Smooth muscle cell of trachea (primary cell): ENCODE measurements at places on chromosomes 12 and 14. TPM values are rescaled to one million over a fixed set of nuclear protein-coding genes. Genes with fewer than 3 reads are reported as not detected.

NAV3 gene
- total RNA-seq, result 41.2 and 48.0 TPM in 2 replicates

MAP1LC3B2 gene
- total RNA-seq, result 0.87 and 0.99 TPM in 2 replicates

CEBPE gene
- not detected in 2 replicates for total RNA-seq

MAPK1IP1L gene
- total RNA-seq, result 16.4 and 26.2 TPM in 2 replicates

SLC6A15 gene
- 21.2 and 30.0 TPM in 2 replicates for total RNA-seq

KLRB1 gene
- not detected in 2 replicates for total RNA-seq

EGLN3 gene
- total RNA-seq, result 0.29 and 0.83 TPM in 2 replicates

OR6C2 gene
- total RNA-seq, result not detected in 2 replicates

MCRS1 gene
- total RNA-seq, result 55.2 and 62.8 TPM in 2 replicates

RAB3IP gene
- 2.6 and 2.8 TPM in 2 replicates for total RNA-seq

SPTSSA gene
- total RNA-seq, result 25.3 and 30.8 TPM in 2 replicates

SELPLG gene
- 1.2 and 4.1 TPM in 2 replicates for total RNA-seq

RHEBL1 gene
- 0.15 TPM in 1 of 2 replicates, not detected in the other for total RNA-seq

SPX gene
- 0.50 TPM in 1 of 2 replicates, not detected in the other for total RNA-seq

GALNT8 gene
- under 0.01 and 0.29 TPM in 2 replicates for total RNA-seq

RIN3 gene
- total RNA-seq, result 8.8 and 10.8 TPM in 2 replicates

CLEC9A gene
- not detected in 2 replicates for total RNA-seq

SMIM41 gene
- 4.5 and 4.8 TPM in 2 replicates for total RNA-seq

FAM222A gene
- 0.15 and 0.33 TPM in 2 replicates for total RNA-seq

CCDC177 gene
- total RNA-seq, result under 0.01 TPM in 2 replicates

SMCO2 gene
- total RNA-seq, result 0.15 and 0.17 TPM in 2 replicates

NKX2-1 gene
- not detected in 2 replicates for total RNA-seq

RAD9B gene
- total RNA-seq, result 0.29 and 0.83 TPM in 2 replicates

KIF5A gene
- 0.44 and 0.66 TPM in 2 replicates for total RNA-seq

CKB gene
- 48.6 and 78.4 TPM in 2 replicates for total RNA-seq

C14orf132 gene
- 31.9 and 59.4 TPM in 2 replicates for total RNA-seq

EXOC3L4 gene
- 0.44 and 0.99 TPM in 2 replicates for total RNA-seq

IL25 gene
- not detected in 2 replicates for total RNA-seq

SYNDIG1L gene
- under 0.01 and 0.15 TPM in 2 replicates for total RNA-seq

B4GALNT1 gene
- 0.58 and 1.3 TPM in 2 replicates for total RNA-seq

CCDC184 gene
- 0.15 and 0.33 TPM in 2 replicates for total RNA-seq

LHX5 gene
- not detected in 2 replicates for total RNA-seq

SLC2A13 gene
- 10.8 and 19.4 TPM in 2 replicates for total RNA-seq

SLC25A47 gene
- not detected in 2 replicates for total RNA-seq

RFLNA gene
- total RNA-seq, result not detected in 2 replicates

NDRG2 gene
- total RNA-seq, result 0.17 and 0.44 TPM in 2 replicates

SOX5 gene
- total RNA-seq, result 7.9 and 13.4 TPM in 2 replicates

P2RX7 gene
- total RNA-seq, result 3.8 and 4.6 TPM in 2 replicates

GPD1 gene
- total RNA-seq, result under 0.01 TPM in 1 of 2 replicates, not detected in the other

ST8SIA1 gene
- total RNA-seq, result 9.9 and 11.9 TPM in 2 replicates

ATP23 gene
- 6.9 and 19.2 TPM in 2 replicates for total RNA-seq

GYS2 gene
- not detected in 2 replicates for total RNA-seq

PRICKLE1 gene
- total RNA-seq, result 3.6 and 8.1 TPM in 2 replicates

SLC24A4 gene
- total RNA-seq, result under 0.01 TPM in 2 replicates

IL26 gene
- not detected in 2 replicates for total RNA-seq

ITFG2 gene
- total RNA-seq, result 12.1 and 13.8 TPM in 2 replicates

ZNF410 gene
- total RNA-seq, result 72.6 and 76.8 TPM in 2 replicates

TAS2R20 gene
- 2.8 and 5.1 TPM in 2 replicates for total RNA-seq

ABHD12B gene
- total RNA-seq, result not detected in 2 replicates

OAS2 gene
- 2.9 and 3.3 TPM in 2 replicates for total RNA-seq

TPPP2 gene
- total RNA-seq, result under 0.01 TPM in 1 of 2 replicates, not detected in the other

C12orf54 gene
- total RNA-seq, result not detected in 2 replicates
